Neural crest cell (in vitro differentiated cells): ENCODE measurements at places on chromosomes 5 and 9.

DNA sequence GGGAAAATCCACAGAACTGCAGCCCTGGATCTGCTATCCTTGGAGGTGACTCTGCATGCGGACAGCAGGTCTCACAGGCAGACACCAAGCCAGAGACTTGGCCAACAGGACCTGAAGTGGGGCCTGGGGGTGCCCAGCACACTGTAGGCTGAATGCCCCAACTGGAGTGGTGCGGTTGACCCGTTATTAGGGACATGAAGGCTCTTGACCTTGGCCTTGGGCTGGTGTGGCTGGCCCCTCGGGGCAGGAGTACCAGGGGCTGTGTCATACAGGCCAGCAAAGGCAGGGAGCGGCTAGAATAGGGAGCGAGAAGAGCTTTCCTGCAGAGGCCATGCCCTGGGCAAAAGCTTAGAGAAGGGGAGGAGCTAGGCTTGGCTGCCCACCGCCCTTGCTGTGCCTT lies 153.2 kb upstream of the MVB12B start:
- no peak for DNase-seq

DNA sequence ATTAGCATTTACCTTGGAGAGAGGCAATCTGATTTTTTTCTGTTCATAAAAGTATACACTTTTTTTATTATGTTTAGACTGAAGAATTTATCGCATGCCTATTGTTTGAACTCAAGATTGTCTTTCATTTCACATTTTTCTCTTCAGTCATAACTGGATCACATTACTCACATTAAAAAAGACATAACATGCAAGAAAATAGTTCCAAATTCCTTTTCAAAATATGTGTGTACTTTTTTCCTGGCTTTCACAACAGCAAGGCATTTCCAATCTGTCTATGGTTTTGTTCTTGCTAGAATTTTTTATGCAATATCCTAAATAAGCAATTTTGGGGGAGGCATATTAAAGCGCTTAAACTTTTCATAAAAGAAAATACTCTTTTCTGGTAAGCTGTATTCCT lies 21.2 kb downstream of the FTMT start:
- DNase-seq, result no peak

GRCh38 chr5:59062986-59063683 lies 480.3 kb downstream of the RAB3C start:
- no peak for DNase-seq

GRCh38 chr9:4305065-4305985 lies 5.5 kb upstream of the GLIS3 start:
- DNase-seq, result no peak

GRCh38 chr9:133707065-133707762 lies 30.9 kb downstream of the SARDH start:
- no peak for DNase-seq
